ENCODE measurements at places on chromosomes 7 and 10. TPM values are rescaled to one million over a fixed set of nuclear protein-coding genes. Genes with fewer than 3 reads are reported as not detected.

The HGF gene
- total RNA-seq = not detected

The CYP3A4 gene
- not detected for total RNA-seq

DNA sequence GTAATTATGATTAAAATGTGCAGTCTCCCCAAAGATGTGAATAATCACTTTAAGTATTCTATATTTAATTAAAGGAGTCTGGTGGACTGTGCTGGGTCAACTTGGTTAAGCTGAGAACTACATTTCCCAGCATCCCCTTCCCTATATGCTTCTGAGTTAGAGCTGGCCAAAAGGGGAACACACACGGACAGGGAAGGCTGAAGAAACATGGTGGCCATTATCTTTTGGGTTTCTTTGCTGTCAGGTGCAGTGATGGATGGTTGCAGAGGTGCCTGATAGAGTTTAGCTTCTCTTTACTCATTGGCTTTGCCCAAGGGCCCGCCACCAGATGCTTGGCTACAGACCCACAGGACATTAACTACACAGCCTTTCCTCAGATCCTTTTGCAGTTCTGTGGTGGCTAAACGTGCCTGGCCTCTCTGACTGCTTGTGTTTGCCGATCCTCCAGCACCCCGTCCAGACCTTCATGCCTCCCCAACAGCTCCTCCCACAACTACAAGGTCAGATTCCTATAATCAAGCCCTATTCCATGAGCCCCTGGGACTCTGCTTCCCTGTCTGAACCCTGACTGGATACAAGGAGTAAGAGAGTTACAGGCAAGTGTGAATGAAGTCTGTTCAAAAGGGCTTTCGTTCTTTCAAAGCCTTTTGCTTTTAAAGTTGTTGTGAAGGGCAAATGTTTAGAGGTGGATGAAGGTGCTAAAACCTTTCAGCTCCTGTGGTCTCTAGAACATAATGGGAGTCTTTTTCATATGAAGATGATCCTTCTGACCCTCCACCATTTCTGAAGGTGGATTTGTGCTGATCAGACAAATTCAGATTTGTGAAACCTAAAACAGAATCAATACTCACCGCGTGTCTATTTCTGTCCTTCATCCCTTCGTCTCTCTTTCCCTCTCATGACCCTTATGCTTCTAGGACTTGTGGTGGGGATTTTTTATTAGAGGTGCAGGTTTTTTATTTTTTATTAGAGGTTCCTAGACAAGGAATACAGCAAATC, 21.5 kb downstream of the BUB3 start:
- DNase-seq = no peak

The H2BK1 gene
- total RNA-seq = not detected

GRCh38 chr7:114109304-114109703, 190.5 kb upstream of the PPP1R3A start:
- no peak for DNase-seq

DNA sequence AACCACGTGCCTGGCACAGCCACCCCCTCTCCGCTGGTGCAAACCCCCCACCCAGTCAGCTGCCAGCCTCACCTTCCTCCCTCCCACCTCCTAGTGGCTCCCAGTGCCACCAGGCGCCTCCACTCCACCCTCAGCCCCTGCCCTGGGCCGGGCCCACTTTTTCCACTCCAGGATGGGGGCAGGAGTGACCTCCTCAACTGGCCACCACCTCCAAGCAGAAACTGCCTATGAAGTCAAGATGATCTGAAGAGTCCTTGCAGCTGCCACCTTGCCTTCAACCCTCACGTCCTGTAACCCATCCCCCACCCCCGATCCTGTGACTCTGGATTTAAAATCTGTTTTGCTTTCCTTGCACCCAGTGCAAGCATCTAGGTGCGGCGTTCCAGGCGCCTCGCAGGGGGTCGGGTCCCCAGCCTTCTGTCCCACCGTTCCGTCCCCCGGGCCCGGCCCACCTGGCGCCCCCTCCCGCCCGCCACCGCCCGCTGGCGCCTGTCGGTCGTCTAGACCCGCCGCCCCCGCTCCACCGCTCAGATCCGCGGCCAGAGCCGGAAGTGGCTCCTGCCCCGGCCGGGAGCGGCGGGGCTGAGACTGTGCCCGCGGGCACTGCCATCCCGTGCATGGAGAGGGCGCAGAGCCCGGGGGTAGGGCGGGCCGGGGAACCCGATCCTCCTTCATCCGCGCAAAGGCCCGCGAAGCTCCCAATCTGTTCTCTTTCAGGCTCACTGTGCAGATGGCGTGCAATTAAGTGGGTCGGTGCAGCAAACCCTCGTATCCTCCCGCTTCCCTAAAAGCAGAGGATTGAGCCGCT, 51.2 kb upstream of the GTF2I start:
- DNase-seq = peak; percentile 43

DNA sequence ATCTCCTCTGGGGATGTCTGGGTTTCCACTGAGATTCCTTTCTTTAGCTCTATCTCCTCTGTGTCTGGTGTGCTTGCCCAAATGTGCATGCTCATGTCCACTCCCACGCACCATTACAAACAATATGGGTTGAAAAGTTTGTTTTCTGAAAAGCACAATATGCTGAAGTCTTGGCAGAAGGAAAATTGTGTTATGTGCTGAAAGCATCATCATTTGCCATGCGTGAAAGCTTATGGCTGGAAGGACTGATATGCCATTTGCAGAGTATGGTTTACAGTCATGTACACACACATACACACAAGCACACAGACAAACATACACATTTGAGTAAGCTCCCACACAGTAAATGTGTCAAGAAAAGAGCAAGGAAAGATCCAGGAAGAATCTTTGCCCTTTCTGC, 231.6 kb downstream of the SORCS3 start:
- no peak for DNase-seq

DNA sequence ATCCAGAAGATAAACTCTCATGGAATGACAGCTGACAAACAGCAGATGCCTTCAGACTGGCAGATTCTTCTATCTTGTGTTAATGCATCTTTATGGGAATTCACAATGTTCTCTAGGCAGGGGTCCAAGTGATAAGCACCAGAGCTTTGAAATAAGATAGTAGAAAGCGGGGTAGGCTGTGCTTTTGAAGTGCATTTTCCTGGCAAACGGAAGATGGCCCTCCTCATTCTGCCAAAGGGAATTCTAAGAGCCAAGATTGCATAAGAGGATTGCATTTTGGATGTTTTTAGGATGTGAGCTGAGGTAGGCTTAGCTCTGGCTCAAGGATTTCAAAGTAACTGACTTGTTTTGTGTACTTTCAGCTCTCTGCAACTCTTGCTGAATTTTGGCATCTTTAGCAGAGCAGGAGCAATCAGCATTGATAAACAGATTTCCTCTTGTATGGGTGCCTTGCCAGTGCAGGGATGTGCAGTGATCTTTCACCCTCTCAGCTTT, 298.5 kb upstream of the KLF6 start:
- no peak for DNase-seq

DNA sequence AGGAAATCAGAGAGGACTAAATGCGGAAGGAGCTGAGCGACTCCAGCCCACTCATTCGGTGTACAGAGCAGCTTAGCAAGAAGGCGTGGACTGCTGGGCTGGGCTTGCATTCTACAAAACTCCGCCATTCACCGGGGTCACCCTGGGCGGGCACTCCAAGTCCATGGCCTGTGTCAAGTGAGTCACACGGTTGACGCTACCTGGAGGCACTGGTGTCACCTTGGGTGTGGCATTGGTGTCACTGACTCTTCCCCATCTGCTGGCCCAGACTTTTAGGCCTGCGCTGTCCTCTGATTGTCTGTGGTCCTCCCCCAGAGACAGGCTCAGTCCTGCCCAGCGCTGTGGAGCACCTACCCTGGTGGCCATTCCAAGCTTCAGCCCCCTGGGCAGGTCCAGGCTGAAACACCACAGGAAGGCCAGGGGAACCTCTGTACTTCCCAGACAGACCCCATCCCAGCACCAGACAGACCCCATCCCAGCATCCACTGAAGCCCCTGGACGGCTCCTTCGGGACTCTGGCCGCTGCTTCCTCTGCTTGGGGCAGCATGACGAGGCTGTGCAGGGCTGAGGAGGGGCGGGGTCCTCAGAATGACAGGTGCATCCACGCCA, 30.6 kb upstream of the CNPY1 start:
- DNase-seq = no peak

GRCh38 chr10:72315611-72316385, 38.9 kb downstream of the DNAJB12 start:
- peak; percentile 74 for DNase-seq

The PROSER2 gene
- total RNA-seq = 18.5 TPM

The GRID2IP gene
- total RNA-seq = 0.22 TPM

- DNase-seq = no peak
Measured at GRCh38 chr10:71502851-71503250, 106.1 kb downstream of the CDH23 start.

GRCh38 chr7:48087349-48087748, 1.7 kb upstream of the UPP1 start:
- DNase-seq = peak; percentile 68

- DNase-seq = no peak
Measured at GRCh38 chr10:99365736-99366135, 36.6 kb downstream of the CNNM1 start.

The NKX6-2 gene
- total RNA-seq = not detected

The EPC1 gene
- total RNA-seq = 22.2 TPM

DNA sequence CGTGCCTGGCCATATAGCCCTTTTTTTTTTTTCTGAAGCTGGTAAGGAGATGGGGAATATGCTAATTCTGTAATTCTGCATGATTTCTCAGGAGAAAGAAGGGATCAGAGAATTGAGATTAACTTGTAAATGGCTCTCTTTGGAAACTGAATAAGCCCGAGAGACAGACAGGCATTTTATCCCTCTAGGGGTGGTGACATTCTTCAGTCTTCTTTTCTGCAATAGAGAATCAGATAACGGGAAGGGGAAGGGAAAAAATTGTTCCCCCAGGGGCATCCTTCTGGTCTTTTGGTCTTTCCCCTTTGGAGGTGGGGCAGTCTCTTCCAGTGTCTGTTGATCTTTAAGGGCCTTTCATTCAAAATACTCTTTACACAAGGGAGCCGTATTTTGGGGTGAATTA, 34.2 kb downstream of the HK1 start:
- DNase-seq = no peak

DNA sequence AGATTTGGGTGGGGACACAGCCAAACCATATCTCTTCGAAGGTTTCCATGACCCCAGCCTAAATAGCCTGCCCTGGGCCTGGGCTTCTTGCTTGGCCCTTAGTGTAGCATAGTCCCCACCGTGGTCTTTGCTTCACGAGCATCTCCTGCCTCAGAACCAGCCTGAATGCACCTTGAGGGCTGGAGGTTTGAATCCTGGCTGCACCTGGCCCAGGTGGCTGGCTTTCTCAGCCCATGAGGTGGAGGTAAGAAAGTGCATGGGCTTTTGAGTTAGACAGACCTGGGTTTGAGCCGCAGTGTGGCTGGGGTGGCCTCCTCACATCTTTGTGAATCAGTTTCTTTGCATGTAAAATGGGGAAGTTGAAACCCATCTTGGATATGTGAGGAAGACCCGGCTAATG, 24.2 kb upstream of the PCBD1 start:
- DNase-seq = no peak

The PTPRE gene
- 4.7 TPM for total RNA-seq

GRCh38 chr10:62805231-62806099, 945 bp downstream of the ADO start:
- DNase-seq = peak; percentile 27

DNA sequence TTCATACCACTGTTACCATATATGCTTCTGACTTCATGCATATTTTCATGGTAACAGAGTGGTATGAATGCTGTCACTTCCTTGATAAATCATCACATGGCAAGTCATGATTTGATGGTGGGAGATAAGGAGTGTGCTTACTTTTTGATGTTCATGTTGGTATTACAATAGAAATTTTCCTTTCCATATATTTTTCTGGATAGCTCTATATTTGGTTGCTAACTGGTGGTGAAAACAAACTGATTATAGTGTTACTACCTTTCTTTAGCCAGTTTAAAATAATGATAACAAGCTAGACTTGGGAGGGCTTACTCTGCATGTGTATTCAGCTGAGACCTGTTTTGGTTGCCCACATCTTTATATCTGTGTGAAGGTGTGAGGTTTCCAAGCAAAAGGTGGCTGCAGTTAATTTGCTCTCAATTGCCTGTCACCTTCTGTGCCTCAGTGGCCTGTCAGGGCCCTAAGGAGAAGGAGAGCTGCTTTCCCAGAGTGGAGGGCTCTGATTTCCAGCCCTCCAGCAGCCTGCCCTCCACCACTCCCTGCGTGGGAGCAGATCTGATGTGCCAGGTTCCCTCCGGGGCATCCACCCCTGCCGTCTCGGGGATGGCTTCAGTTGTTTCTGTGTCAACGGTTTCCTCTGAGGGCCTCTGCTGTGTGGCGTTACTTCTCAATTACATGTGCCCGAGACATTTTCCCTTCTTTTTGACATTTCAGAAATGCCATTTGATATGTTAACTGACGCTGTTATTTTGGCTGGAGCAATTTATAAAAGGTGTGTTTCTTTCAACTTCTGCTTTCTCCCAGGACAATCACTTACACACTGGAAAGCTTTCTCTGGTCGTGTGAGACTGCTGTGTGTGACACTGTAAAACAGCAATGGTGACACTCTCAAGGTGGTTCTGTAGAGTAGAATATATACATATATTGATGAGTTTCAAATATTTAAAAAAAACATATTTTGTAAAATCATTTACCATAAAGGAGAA, 107.7 kb upstream of the KLF6 start:
- no peak for DNase-seq

DNA sequence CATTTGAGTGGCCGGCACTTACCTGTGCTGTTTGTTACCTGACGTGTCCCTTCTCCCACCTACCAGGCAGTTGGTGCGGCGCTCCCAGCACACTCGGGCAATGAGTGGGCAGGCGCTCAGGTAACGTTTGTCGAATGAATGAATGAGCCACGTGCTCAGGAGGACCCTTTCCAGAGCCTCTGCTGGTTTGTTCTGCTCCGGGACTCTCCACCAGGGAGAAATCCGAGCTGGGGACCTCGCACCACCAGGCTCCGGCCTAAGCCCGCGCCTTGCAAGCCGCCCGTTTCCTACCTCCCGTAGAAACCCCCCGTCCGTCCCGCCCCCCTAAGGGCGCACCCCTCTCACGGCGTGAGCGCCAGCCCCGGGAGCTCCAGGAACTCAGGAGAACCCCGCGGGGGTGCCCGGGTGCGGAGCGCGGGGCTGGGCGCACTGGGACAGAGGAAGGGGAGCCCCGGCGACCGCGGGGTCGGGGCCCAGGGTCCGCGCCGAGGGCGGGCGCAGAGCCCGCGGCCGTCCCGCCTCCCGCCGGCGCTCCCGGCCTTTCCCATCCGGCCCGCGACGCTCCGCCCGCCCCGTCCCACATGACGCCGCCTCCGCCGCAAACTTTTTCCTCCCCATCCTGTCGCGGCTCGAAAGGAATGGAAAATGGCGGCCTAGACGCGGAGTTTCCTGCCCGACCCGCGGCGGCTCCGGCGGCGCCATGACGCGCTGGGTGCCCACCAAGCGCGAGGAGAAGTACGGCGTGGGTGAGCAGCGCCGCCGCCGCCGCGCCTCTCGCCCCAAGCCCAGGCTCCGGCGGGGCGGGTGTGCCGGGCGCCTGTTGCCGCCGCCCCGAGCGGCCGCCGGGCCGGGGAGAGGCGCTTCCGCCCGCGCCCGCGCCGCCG, at the start of gene DOCK1:
Gene DOCK1 (plus strand): TSS at position 611 of the 884 bp plus-strand sequence. CDS start 90 bp downstream, at position 701.
- peak; percentile 10 for DNase-seq

GRCh38 chr7:69692611-69693010, 94.3 kb downstream of the AUTS2 start:
- no peak for DNase-seq

DNA sequence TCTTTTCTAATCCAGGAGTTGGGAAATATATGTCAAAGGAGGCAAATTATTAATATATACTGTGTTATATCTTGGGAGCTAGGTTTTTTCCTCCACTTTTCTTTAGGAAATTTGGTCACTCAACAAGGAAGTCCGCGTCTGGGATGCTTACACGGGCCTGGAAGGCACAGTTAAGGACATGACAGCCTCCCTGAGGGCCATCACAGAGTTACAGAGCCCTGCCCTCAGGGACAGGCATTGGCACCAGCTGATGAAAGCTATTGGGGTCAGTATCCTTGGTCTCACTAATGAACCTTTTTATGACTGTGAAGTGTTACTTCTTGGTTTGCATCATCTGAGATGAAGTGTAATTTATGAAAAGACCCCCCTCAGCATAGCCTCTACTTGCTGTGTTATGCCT, 74.7 kb downstream of the DNAH11 start:
- no peak for DNase-seq
